GDM1 (cell line): ENCODE measurements at places on chromosomes 6 and 20.

- no peak for DNase-seq
These were observed 1.7 kb upstream of the FBXO5 start for GRCh38 chr6:152984513-152984872.

- no peak for DNase-seq
These were observed 19.8 kb downstream of the PTK7 start for GRCh38 chr6:43095939-43096338.

- no peak for DNase-seq
These were observed 27.9 kb upstream of the SPDEF start for GRCh38 chr6:34583861-34584604.

DNA sequence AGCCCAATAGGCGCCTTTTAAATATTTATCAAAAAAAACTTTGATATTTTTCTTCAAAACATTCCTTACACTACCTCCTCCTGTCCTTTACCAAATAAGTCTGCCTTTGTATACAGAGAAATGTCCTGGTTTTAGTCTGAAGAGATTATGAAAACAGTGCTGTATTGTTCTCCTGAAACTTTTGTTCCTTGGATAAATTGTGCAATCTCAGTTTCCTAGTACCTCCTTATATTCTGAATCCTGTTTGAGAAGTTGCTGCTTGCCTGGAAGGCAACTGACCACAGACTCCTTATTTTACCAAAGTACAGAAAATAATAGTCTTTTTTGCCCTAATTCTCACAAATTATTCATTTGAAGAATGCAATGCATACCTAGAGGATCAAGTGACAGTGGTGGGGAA is 349.5 kb downstream of the EPHA7 start:
- DNase-seq, result no peak

- no peak for DNase-seq
These were observed 38.8 kb downstream of the EZR start for GRCh38 chr6:158780246-158780884.
